ENCODE measurements at places on chromosomes 7 and 10. TPM values are rescaled to one million over a fixed set of nuclear protein-coding genes. Genes with fewer than 3 reads are reported as not detected.
A peak's percentile ranks its signal among the peaks of the same experiment; 100 is the strongest.

- DNase-seq, result no peak
Observed at GRCh38 chr7:158784270-158784669, 45.0 kb downstream of the ESYT2 start.

DNA sequence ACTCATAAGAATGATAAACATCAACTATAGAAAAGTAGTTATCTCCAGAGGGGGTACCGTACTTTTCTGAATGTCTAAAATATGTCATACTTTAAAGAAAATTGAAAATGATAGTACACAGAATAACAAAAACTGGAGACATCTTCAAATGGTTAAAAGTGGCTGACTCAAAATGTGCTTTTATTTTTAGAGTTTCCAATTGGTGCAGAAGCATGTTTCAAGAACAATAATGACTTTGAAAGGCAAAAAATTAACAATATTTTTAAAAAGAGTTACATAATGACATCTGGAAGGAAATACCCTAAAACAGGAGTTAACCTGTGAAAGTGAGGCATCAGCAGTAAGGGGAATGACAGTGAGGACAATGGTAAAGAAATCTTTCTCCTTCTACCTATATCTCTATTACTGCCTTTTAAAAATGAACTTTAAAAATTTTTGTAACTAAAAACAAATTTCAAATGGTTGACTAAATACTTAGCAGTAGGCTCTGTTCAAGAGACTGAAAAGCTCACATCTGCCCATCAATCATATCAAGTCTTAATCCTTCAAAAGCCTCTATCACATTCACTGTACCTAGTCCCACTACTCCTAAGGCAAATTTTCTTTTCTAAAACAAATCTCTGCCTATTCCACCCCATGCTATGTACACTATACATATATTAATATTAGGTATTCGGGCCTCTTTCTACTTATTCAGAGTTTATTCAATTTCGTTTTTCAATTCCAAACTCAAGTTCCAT is 3.0 kb downstream of the ASZ1 start:
- DNase-seq, result no peak

DNA sequence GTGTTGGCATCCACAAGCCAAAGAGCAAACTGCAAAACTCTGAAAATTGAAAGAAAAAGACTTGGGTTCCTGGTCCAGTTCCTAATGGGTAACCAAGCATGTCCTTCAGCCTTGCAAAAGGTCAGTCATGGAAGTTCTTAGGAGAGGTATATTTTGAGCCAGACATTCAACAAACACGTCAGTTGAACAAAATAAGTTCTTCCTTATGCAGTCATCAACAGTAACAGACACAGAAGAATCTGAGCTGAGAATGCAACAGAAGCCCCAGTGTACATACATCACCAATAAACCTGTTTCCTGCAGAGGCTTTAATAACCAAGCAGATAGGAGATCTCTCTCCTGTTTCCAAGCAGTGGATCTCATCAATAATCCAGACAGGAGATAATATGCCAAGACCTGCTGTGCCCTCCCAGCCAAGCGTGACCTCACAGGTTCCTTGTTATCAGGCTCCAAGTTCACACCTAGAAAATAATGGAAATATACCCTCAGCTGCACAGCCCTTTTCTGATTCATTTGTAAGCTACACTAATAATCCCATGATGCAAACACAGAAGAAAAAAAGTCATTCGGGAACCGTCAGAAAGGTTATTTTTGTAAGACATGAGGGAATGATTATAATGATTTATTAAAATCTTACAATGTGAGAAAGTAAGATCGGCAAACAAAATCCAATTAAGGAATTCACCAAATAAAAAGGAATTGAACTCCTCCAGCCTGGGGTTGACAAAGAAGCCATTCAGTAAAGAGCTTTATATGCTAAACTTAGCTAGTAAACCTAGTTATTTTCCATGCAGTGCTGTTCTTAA is 90.7 kb downstream of the DGKI start:
- DNase-seq, result no peak

HYCC1 gene
- polyA plus RNA-seq, result 14.7 TPM

POLR2J gene
- 295 TPM for polyA plus RNA-seq

DNA sequence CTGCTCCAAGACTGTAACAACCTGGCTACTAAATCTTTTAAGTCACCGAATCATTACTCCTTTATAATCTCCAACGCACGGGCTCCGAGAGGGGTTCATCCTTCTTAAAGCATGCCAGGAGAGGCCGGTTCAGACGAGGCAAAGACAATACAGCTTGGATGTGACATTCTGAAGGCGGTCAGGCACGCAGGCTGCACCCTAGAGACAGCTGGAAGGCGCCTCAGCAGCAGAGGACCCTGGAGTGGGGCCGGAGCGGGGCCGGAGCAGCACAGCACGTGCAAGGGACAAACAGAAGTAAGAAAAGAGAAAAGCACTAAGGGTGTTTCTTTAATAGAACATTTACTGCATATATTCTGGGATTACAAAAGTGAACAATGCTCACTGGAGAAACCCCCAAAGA is 97.8 kb upstream of the PPP2R2D start:
- DNase-seq, result no peak

- no peak for DNase-seq
Observed at GRCh38 chr7:158910254-158911053, 54.1 kb downstream of the DYNC2I1 start.

GRCh38 chr10:113045147-113046055 is 95.4 kb downstream of the TCF7L2 start:
- DNase-seq, result no peak

DNA sequence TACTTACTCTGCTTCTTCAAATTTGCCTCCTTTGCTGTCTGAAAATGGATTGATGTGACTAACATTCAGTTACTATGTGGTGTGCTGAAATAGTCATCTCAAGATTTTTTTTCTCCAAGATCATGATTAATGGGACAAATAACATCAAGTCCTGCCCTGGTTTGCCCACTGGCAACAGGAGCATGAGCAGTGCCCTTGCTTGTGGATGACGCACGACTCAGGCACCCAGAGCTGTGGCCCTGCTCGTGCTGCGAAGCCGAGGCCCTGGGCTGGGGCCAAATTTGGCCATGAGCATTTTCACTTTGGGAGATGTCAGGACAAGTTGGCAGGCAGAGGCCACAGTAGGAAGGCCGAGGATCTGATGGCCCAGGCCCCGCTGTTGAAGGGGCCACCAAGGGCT is 239.8 kb upstream of the IGFBP3 start:
- DNase-seq, result peak; percentile 67

GRCh38 chr10:15316871-15317464 is 54.1 kb downstream of the FAM171A1 start:
- DNase-seq, result no peak

DNA sequence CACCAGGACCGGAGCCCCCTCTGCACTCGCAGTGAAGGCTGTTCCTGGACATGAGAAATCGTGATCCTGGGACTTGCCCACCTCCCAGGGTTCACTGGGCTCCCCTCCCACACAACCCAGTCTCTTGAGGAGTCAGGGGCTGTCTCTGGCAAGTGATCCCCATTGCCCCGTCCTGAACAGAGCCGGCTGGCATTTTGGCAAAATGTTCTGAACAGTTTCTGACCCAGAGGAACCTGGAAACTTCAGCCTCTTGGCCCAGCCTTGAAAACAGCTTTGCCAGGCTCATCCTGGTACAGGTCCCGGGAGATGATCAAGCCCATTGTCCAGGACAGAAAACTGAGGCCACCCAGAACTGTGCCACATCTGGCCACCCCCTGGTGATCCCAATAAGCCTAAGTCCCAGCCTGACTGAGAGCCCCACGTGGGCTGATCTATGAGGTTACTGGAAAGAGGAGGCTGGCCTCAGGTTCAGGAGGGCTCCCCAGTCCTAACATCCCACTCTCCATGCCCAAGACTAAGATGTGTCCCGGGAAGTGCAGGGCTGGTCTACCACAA is 115.7 kb downstream of the OAT start:
- no peak for DNase-seq

DNA sequence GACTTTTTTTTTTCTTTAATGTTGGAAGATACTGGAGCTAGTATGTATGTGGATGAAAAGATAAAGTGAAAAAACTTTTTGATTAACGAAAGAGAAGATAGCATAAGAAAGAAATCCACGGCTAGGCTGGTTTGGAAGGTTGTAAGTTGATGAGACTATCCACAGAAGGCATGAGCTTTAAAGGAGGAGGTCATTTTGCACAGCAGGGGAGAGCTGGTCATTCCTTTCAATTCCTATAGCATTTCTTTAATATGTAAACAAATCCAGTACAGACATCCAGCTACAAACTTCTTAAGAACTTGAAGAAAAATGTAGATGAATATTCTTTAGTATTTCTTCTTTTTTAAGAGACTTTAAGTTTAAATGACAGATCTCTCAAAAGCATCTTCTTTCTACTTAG is 281.3 kb downstream of the CACNA2D1 start:
- DNase-seq, result no peak
